Breast epithelium (tissue), 4 donors: ENCODE measurements at places on chromosomes 5 and 9.

- H3K27me3 ChIP-seq, result no peaks in the 10 kb centered on the region
- no peaks in the 10 kb centered on the region for H3K36me3 ChIP-seq
- DNase-seq, result no peak
- no peaks in the 10 kb centered on the region for H3K4me1 ChIP-seq
- no peak overlapping the region for H3K27ac ChIP-seq
These were observed 491.8 kb downstream of the ANXA1 start for GRCh38 chr9:73643379-73644013.

DNA sequence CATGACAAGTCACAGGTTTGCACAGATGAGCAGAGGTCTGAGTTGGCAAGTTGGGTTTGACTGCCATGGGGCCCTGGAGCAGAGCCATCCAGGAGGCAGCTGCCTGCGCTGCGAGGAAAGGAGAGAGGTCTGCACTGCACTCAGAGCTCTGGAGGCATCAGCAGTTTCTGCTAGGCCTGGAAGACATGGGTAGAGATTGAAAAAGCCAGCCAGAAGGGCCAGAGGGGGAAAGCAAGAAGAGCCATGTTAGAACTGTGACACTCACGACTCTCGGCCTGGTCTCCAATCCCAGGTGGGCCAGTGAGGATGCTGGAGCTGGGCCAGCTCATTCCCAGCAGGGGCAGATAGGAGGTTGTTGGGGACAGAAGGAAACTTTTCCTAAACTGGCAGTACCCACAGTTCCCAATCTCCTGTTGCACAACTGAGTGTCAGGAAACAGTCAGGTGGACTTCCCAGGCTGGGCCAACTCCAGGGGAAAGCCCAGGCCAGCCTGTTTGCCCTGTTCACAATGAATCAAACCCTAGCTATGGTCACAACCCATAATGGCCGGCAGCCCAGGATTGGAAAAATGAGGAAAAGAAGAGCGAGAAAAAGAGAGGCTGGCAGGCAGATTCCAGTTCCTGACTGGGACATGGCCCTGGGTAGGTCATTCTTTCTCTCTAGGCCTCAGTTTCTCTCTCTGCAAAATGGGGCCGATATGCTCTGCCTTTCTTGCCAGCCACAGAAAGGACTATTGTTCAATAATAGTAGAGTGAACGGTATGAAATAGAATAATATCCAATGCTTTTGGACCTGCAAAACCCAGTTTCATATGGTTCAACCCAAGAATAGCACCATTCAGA, 7.8 kb upstream of the ORM1 start:
- peak overlapping the region; percentile 3 for H3K27ac ChIP-seq
- DNase-seq, result peak; percentile 52
- no peaks in the 10 kb centered on the region for H3K4me1 ChIP-seq
- no peak overlapping the region for H3K4me3 ChIP-seq
- no peaks in the 10 kb centered on the region for H3K27me3 ChIP-seq

DNA sequence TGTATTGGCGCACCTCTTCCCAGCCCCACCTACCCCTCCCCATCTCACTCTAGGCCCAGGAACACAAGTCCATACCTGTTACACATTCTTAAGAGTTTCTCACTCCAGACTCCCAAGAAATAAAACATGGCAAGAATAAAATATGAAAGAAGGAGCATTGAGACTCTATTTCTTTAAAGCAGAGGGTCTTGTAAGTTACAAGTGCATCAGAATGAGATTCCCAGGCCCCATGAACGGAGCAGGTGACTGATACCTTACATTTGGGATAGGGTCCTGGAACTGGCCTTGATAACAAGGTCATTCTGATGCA, 5.7 kb downstream of the EGR1 start:
- H3K27me3 ChIP-seq, result no peaks in the 10 kb centered on the region
- peak overlapping the region; percentile 66 for H3K27ac ChIP-seq
- no peak overlapping the region for H3K4me3 ChIP-seq
- DNase-seq, result no peak
- peaks cover 6% of the 10 kb centered on the region for H3K4me1 ChIP-seq
- no peaks in the 10 kb centered on the region for H3K36me3 ChIP-seq

- no peak overlapping the region for H3K4me3 ChIP-seq
- H3K36me3 ChIP-seq, result no peaks in the 10 kb centered on the region
- H3K27ac ChIP-seq, result peak overlapping the region; percentile 64
- DNase-seq, result no peak
- H3K4me1 ChIP-seq, result peaks cover 9% of the 10 kb centered on the region
- H3K27me3 ChIP-seq, result no peaks in the 10 kb centered on the region
These were observed 162.5 kb upstream of the IER5L start for GRCh38 chr9:129340427-129341170.

DNA sequence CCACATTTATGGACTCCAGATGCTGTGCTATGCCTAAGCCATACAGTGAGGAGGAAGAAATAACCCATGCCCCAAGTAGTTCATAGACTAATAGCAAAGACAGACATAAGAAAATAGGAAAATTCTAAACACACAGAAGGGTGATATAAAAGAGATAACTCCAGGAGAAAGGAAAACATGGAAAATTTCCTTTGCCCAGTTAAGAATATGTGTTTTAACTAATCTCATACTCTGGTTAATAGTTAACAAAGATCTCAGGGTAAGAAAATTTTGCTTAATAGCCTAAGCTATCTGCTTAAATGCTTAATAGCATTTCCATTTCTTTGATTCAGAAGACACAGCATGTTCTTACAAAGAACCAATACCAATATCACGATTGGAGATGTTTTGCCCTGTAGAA, 358.0 kb downstream of the MSX2 start:
- no peak for DNase-seq
- H3K4me1 ChIP-seq, result no peaks in the 10 kb centered on the region
- no peak overlapping the region for H3K27ac ChIP-seq
- H3K4me3 ChIP-seq, result no peak overlapping the region
- H3K27me3 ChIP-seq, result no peaks in the 10 kb centered on the region
- H3K36me3 ChIP-seq, result no peaks in the 10 kb centered on the region

DNA sequence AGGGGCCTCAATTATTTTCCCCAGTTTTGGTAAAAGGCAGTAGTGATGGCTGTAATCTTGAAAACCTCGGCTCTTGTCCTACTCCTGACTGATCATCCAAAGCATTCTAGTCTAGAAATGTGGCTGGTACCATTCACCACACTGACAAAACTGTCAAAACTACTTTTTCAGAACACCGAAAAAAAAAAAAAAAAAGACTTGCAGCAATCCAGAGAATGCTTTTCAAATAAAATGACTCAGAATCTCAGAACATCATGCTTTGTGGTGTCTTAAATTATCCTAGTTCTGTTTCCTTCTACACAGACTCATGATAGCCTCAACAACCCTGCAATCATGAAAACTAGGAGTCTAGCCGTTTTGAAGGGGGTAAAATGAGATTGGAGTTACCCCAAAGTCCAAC, 13.4 kb downstream of the SLC28A3 start:
- H3K27ac ChIP-seq, result no peak overlapping the region
- H3K4me1 ChIP-seq, result no peaks in the 10 kb centered on the region
- no peak overlapping the region for H3K4me3 ChIP-seq
- no peak for DNase-seq
- no peaks in the 10 kb centered on the region for H3K36me3 ChIP-seq
- no peaks in the 10 kb centered on the region for H3K27me3 ChIP-seq

DNA sequence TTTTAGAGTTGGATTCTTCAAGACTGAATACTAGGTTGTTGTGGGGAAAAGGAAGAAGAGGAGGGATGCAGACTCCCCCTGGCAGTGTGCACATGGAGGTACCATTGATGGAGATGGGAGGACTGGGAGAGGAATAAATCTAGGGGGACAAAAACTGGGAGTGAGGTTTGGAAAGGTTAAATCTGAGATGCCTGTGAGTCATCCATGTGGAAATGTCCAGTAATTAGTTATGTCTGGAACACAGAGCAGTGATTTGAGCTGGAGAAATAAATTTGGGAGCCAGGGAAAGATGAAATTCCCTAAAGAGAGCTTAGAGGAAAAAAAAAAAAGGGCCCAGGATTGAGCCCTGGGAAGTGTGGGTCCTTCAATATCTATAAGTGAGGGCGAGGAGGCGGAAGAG, 8.0 kb upstream of the CCIN start:
- peak overlapping the region; percentile 57 for H3K27ac ChIP-seq
- no peaks in the 10 kb centered on the region for H3K27me3 ChIP-seq
- H3K36me3 ChIP-seq, result no peaks in the 10 kb centered on the region
- H3K4me3 ChIP-seq, result no peak overlapping the region
- DNase-seq, result no peak
- no peaks in the 10 kb centered on the region for H3K4me1 ChIP-seq

- H3K4me3 ChIP-seq, result no peak overlapping the region
- H3K27me3 ChIP-seq, result no peaks in the 10 kb centered on the region
- no peaks in the 10 kb centered on the region for H3K4me1 ChIP-seq
- no peaks in the 10 kb centered on the region for H3K36me3 ChIP-seq
- DNase-seq, result peak; percentile 45
These were observed 85.8 kb downstream of the AOPEP start for GRCh38 chr9:94812343-94812742.

GRCh38 chr9:117317192-117317591, 97.7 kb downstream of the ASTN2 start:
- DNase-seq, result no peak
- H3K4me3 ChIP-seq, result no peak overlapping the region
- H3K27ac ChIP-seq, result no peak overlapping the region

DNA sequence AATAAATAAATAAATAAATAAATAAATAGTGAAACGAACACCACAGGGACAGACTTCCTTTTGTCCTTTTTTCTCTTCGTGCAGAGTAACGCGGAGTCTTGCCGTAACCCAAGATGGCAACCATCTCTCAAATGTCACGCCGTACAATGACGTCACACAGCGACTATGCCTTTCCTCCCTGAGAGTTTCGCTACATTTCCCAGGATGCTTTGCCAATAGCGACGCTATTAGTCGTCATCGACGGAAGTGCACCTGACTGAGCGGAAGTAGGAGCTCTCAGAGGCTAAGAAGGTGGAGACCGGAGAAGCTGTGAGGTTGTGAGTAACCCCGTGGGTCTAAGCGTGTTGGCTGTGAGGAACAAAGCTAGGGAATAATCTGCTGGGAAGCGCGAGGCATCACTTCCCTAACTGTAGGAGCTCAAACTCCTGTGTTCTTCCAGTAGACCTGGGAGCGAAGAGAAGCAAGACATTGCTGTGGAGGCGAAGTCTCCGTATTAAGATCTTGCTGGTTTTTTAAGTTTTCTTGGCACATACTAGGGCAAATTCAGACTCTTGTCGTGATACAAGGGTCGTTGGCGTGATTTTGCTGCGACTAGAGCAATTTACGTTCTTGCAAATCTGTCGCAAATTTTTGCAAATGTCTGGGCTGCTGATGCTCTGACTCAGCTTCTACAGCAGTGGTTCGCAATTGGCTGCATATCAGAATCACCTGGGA, at the start of gene TTC1:
Gene TTC1 (plus strand): TSS at position 263 of the 714 bp plus-strand sequence. CDS start 1,390 bp downstream, outside the sequence.
- H3K27ac ChIP-seq, result peak within 1 kb of the TSS; percentile 87
- H3K4me3 ChIP-seq, result peak within 1 kb of the TSS; percentile 79
- DNase-seq, result peak; percentile 98
- H3K4me1 ChIP-seq, result no peaks in the 10 kb centered on the region
- H3K27me3 ChIP-seq, result no peaks in the 10 kb centered on the region
- H3K36me3 ChIP-seq, result no peaks in the 10 kb centered on the region

DNA sequence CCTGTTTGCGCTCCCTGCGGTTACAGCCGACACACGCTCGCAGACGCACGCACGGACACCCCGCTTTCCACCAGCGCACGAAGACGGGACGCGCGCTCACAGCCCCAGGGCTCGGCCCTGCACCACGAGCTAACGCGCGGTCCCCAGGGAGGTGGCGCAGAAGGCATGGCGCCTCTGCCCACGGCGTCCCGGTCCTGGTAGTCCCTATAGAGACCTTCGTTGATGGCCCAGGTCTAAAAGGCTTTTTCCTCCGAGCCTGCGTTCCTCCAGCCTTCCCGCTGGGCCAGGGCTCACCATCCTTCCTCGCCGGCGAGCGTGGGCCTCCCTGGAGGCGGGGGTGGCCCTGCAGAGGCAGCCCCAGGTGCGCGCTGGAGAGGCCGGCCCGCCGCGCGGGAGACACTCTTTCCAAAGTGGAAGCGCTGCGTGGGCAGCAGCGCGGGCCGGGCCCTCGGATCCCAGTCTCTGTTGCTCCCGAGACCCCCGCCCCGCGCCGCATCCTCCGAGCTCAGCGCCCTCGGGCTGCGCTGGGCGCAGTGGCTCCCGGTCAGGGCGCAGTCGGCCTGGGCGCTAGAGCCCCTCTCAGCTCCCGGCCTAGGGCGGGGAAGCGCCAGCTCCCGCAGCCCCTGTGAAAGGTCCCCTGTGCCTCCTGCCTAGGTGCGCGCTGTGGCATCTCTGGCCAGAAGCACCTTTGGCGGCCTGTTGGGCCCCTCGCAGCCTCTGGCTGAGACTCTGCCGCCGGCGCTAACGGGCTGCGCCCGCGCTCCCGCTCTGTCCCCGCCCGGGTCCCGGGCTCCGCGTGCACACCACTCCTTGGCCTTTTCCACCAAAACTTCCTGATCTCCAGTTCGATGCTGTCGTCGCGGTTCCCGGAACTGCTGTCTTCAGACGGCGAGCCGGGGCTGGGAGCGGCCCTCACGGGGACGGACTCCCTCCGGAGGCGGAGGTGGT, 31.9 kb upstream of the FANCC start:
- no peak for DNase-seq
- no peaks in the 10 kb centered on the region for H3K4me1 ChIP-seq
- H3K4me3 ChIP-seq, result peak overlapping the region; percentile 57
- H3K27me3 ChIP-seq, result peaks cover 6% of the 10 kb centered on the region
- H3K27ac ChIP-seq, result no peak overlapping the region

GRCh38 chr9:95070549-95071021, 246.9 kb downstream of the FANCC start:
- H3K36me3 ChIP-seq, result no peaks in the 10 kb centered on the region
- H3K27ac ChIP-seq, result no peak overlapping the region
- no peak overlapping the region for H3K4me3 ChIP-seq

- H3K36me3 ChIP-seq, result no peaks in the 10 kb centered on the region
- H3K27ac ChIP-seq, result peak overlapping the region; percentile 5
- H3K4me1 ChIP-seq, result no peaks in the 10 kb centered on the region
- no peak overlapping the region for H3K4me3 ChIP-seq
These were observed 69.0 kb downstream of the KLHL3 start for GRCh38 chr5:137666901-137667300.

GRCh38 chr5:152332716-152333460, 72.2 kb downstream of the NMUR2 start:
- no peak overlapping the region for H3K27ac ChIP-seq
- DNase-seq, result no peak
- no peak overlapping the region for H3K4me3 ChIP-seq
- H3K27me3 ChIP-seq, result no peaks in the 10 kb centered on the region
- H3K36me3 ChIP-seq, result no peaks in the 10 kb centered on the region

DNA sequence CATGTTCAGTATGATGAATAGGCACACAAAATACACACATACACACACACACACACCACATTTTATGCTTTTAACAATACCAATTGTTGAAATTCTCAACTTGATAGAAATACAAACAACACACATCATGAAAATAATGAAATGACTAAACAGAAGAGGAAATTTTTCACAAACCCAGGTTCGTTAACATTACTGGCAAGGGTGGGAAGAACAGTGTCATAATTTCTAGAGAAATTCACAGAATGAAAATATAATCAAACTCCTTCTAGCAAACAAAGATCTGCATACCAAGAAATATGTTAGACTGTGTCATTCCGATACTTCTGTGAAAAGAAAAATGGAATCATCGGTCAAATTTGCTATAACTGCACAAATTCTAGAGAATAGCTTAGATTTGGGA, 41.9 kb downstream of the ST8SIA4 start:
- no peaks in the 10 kb centered on the region for H3K4me1 ChIP-seq
- no peak overlapping the region for H3K4me3 ChIP-seq
- H3K36me3 ChIP-seq, result no peaks in the 10 kb centered on the region
- DNase-seq, result no peak
- no peaks in the 10 kb centered on the region for H3K27me3 ChIP-seq

GRCh38 chr5:75054134-75054930, 2.0 kb upstream of the GCNT4 start:
- H3K36me3 ChIP-seq, result no peaks in the 10 kb centered on the region
- H3K4me1 ChIP-seq, result no peaks in the 10 kb centered on the region
- H3K27me3 ChIP-seq, result no peaks in the 10 kb centered on the region
- H3K4me3 ChIP-seq, result peak overlapping the region; percentile 91
- DNase-seq, result no peak
